ENCODE measurements at places on chromosomes 7 and 10. TPM values are rescaled to one million over a fixed set of nuclear protein-coding genes. Genes with fewer than 3 reads are reported as not detected.

DNA sequence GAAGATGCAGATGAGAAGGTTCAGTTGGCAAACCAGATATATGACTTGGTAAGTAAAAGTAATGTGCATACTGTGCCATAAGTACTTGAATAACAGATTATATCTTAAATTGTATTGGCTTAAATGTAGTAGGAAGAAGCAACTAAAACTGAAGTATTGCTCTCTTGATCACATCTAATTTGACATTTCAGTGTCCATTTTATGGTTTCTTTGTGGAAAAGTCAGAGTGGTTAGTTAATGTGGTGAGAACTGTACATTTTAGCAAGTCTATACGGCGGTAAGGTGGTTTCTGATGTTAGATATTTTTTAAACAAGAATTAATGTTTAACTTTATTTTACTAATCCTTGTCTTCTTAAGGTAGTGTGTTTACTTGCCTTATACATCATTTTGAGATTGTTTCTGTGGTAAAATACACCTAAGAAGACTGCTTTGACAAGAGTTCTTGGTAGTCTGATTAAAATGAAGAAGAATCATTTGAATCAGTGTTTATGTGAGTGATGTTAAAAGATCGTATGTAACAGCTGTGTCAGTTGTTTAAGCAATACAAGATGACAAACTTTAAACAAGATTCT lies 5.1 kb downstream of the ING3 start:
- DNase-seq: no peak

Gene CALCR
- total RNA-seq: not detected

DNA sequence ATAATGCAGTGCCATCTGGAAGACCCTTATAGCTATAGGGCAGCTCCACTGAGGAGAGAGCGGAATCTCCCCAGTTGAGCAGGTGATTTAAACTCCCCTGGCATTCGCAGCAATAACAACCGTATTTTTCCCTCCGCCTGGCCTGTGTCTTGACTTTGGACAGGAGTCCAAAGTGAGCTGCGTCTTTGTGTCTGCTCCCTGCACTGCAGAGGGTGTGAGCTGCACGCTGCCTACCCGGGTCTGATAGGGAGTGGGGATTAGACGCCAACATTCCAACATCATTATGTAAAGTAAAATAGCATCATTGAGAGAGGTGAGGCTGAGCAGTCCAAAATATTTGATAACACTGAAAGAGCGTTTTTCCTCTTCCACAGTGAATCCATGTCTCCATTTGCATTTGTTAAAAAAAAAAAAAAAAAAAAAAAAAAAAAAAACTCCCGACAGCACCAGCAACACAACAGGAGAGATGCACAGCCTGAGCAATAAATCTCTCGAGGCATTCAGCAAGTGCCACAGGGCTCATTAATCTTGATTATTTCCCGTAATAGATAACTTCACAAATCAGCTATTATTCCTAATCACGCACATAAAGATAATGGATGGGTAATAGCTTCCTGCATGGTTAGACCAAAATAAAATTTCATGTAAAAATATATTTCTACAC lies 68.6 kb downstream of the CELF2 start:
- DNase-seq: no peak

DNA sequence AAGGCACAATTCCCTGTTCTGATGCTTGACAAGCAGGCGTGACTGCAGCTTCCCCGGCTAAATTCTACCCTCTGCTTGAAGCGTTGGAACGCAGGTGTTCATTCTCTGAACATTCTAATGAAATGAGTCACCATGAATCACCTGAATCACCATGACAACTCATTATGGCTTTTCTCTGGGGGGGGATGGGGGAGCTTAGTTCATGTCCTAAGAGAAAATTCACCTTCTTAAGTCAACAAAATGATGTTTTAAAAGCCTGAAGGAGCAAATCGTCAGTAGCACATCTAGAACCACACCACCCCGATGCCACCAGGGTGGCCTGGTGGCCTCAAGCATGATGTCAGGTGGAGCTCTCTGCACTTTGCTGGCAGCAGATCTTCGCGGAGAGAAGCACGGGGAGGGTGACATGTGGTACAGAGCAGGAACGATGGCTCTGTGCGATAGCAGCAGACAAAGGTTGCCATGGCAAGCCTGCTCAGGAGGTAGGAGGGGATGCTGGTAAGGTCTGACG lies 33.7 kb downstream of the DDC start:
- no peak for DNase-seq

Gene CHST15
- total RNA-seq: 4.8 TPM
